ENCODE measurements at places on chromosomes 13 and 19.

DNA sequence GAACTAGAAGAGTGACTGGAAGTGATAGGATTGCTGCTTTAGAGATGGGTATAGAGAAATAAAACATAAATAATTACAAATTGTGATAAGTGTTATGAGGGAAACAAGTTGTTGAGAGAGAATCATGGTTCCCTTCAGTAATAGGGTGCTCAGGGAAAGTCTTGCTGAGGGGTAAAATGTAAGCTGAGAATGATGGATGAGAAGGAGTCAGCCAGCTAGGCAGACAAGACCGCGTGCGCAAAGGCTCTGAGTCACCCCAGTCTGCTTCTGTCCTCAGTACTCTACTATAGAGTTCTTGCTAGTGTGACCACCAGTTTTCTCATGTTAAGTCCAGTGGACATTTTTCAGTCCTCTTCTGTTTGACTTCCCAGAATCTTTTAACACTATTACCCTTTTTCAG is 39.5 kb downstream of the PCCA start:
- no peak for DNase-seq

DNA sequence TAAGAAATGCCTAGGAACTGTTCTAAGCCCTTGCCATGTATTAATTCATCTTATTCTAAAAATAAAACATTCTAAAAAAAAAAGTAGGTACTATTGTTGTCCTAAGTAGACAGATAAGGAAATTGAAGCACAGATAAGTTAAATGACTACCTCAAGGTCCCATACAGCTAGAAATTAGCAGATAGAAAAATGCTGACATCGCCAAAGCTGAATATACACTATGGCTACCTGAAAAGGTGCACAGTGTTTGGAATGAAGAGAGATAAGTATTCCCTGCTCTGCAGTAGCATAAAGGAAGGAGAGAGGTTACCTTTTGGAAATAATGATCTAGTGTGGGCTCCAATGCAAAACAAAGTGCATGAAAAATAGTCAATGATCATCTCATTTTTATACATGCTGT is 65.3 kb downstream of the DCT start:
- no peak for DNase-seq

DNA sequence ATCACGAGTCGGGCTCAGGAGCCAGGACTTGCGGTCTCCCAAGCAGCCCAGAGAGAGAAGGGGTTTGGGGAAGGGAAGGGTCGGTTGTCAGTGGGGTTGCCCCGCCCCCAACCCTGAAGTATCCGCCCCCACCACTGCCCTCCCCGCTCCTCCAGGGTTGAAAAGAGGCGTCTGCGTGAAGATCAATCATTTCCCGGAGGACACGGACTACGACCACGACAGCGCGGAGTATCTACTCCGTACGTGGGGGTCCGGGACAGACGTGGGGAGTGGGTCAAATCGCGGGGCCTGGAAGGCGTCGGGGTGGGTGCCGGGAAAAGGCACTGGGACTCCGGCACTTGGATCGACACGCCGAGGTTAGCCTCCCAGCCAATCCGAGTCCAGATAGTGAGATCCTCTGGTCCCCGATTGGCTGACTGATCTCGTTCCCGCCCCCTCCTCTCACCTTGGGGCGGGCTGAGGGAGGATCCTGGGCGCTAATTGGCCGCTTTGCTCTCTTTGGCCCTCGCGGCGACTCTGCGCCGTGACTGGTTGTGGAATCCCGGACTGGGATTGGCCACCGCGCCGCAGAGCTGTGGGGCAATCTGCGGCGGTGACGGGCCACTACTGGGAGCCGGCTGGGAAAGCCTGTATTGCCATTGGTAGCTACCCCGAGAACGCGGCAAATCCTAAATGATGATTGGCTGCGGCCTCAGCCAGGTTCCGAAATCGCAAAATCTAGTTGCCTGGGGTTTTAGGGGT is 13.3 kb upstream of the CACNG6 start:
- no peak for DNase-seq

GRCh38 chr19:43309466-43309865 is 40.1 kb upstream of the PSG9 start:
- DNase-seq: no peak

- DNase-seq: no peak
These were observed 146.3 kb upstream of the WASF3 start for GRCh38 chr13:26411206-26411605.

DNA sequence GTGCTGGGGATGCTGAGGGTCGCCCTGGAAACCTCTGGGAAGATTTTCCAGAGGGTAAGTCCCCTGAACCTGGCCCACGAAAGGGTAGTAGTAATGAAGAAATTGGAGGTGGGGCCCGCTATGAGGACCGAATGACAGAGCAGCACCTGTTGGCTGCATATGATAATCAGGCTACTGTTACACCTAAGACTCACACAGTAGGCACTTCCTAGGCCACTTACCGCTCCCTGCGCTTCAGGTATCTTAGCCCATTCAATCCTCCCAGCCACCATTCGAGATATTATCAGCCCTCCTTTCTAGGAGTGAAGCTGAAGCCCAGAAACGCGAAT is 4.3 kb upstream of the LRFN3 start:
- no peak for DNase-seq

Data from NCI-H446 (cell line).